NCI-H2081 treated with DMSO at 0.1 percent for 48 hours (cell line): ENCODE measurements at places on chromosomes 6 and 20.

GRCh38 chr20:50193836-50194421 lies 3.3 kb downstream of the CEBPB start:
- no peak for DNase-seq

DNA sequence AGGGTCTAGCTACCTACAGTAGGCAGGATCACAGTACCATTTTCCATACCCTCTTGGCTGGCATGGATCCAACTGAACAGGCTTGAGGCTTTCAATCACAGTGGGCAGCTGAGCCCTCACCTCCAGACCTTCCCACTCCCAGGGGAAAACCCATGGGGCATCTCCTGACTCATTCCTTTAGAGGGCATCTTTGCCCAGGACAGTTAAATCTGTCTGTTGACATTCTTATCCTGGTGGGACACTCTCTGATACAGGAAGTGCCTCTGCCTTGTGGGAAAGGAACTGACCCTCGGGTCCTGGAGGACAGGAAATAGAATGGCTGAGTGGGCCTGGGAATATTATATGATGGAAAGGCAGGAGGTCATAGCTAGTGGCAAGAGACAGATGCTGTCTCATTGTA lies 10.2 kb upstream of the EPB41L1 start:
- no peak for DNase-seq

DNA sequence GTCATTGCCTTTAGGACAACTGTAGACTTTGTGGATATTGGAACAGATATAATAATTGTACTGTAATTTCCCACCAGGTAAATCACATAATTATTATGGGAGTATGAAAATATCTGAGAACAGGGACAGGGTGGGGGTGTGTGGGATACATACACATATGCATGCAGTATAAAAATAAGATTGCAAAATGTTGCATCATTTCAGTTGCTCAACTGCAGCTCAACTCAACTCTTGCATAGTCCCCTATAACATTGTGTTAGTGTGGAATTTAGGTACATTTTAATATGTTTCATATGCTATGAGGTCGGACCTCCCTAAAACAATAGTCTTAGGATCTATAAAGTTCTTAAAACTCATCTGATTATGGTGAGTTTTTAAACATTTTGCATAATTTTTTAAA lies 275.0 kb upstream of the FLRT3 start:
- no peak for DNase-seq

GRCh38 chr6:14118091-14118439 lies 493 bp downstream of the CD83 start:
- no peak for DNase-seq

GRCh38 chr6:7701212-7701834 lies 24.6 kb upstream of the BMP6 start:
- no peak for DNase-seq

DNA sequence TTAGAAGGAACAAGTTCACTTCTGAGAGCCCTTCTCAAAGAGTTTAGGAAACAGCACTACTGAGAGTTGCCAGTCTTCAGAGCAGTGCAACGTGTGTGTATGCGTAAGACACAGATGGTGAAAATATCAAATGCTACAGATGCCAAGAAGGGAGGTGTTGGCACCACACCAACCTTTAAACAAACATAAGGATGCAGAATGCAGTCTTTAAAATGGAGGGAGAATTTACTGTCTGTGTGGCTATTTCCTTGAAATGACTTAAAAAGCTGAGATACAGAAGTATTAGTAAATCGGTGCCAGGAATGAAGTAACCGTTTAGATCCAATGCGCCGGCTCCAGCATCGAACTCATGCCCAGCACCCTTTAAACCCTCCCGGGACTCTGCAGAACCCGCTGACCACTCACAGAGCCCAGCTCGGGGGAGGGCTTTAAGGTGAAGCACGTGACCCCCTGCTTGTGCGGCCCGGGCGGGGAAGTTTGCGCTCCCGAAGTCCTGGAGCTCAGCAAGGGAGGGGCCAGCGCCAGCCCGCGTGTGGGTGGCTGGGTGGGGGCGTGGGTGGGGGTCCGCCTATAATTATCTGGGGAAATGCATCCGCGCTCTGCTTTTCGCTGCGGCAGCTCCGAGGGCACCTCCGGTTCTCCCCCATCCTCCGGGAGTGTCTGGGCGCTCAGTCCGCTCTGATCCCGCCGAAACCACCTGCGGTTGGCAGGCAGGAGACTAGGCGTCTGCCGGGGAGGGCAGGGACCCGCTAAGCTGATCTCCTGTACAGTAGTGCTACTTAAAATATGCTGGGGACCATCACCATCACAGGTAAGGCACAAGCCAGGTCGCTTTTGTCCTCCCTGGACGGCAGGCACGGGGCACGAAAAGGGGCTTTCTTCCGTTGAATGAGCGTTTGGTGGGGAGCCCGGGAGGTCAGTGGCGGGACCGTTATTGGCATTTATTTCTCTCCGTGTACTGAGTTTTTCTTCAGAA lies 66.0 kb downstream of the ZBTB2 start:
- DNase-seq, result no peak

- no peak for DNase-seq
Measured at GRCh38 chr20:19022791-19023448, 189.5 kb upstream of the SLC24A3 start.

- DNase-seq, result no peak
Measured at GRCh38 chr20:63264519-63264918, 8.1 kb upstream of the ARFGAP1 start.

DNA sequence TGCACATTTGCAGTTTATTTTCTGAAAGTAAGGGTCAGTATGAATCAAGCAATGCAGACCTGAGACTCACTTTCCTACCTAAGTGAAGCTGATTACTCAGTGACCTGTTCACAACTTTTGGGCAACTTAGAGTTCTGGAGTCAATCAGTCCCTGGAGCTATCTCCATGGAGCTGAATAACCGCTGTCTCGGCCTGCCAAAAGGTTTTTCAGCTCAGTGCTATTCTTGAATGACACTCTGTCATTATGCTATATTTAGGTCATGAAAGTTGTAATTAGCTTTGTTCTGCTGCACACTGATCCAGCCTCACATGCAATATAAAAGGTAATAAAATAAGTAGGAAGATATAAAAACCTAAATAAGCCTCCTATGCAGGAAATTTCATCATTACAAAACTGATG lies 356.0 kb downstream of the BMP2 start:
- no peak for DNase-seq

DNA sequence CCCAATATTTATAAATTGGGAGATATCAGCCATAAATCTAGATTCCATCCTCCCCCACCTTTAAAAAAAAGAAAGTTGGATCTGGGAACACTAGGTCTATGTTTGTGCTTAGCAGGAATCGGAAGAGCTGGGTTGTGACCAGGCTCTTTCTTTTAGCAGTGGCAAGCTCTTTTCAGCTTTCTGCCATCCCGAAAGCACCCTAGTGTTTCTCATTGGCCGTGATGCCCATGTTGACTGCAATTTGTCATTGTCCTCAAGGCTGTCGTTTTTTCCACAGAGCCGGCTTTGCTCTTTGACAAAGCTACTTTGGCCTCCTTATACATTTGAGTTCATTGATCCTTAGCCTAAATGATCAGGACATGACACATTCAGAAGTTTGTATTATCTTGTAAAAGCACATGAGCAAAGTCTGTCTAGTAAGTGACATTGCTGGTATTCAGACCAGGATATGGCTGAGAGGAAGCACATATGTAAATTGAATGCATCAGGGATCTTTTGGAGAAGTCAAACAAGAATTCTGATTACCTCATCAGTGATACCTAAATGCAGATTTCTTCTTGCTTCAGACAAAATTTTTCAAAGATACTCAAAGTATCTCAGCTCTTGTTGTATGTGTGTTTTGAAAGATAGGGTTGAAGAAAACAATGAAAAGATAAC lies 50.1 kb downstream of the CARMIL1 start:
- DNase-seq, result no peak

GRCh38 chr6:153117986-153118879 lies 12.8 kb downstream of the RGS17 start:
- DNase-seq, result no peak

DNA sequence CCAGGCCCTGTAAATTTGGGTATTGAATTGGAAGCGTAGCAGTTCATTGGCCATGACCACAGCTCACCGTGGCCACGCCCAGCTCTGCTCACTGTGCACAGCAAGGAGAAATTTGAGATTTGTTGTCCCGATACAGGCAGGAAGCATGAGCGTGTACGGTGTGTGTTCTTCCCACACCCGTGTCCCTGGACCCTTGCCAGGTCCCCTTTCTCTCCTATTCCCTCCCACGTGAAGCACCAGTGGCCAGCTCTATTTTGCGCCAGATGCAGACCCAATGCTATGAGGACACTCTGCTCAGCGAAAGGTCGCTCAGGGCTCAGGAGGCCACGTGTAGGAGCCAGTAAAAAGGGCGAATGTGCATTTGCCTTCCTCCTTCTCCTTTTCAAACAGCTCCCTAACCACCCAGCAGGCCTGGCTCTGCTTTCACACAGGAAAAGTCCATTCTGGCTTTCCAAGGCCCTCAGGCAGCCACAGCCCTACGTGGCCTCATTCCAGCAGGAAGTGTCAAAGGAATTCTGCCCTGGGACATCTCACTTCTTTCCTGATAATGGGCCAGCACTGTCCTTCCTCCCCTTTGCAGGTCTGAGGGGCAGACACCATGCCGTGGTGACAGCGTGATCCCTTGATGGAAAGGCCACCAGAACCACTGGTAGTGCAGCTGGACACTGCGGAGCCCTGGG lies 499.2 kb upstream of the CDH4 start:
- no peak for DNase-seq

- DNase-seq, result no peak
Measured at GRCh38 chr6:47168180-47168579, 126.0 kb upstream of the ADGRF1 start.

- DNase-seq, result no peak
Measured at GRCh38 chr20:48203252-48203651, 418.0 kb upstream of the SULF2 start.

DNA sequence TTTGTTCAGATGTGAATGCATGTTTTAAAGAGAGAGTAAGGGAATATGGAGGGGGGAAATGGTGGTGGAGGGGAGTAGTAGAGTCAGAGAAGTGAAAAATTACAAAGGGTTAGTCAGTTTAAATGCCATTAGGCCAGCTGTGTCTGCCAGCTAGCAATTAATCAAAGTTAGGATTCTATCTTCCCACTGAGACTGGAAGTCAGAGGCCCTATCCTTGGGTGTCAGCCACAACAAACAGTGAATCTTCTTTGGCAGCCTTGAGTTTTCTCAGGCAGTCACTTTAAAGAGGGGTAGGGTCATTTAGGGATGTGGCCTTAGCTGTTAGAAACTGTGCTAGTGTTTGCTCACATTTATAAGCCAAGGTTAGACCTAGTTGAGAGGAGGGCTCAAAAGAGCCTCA lies 120.5 kb upstream of the BTBD3 start:
- no peak for DNase-seq

- no peak for DNase-seq
Measured at GRCh38 chr6:89775150-89775549, 44.4 kb downstream of the MDN1 start.

DNA sequence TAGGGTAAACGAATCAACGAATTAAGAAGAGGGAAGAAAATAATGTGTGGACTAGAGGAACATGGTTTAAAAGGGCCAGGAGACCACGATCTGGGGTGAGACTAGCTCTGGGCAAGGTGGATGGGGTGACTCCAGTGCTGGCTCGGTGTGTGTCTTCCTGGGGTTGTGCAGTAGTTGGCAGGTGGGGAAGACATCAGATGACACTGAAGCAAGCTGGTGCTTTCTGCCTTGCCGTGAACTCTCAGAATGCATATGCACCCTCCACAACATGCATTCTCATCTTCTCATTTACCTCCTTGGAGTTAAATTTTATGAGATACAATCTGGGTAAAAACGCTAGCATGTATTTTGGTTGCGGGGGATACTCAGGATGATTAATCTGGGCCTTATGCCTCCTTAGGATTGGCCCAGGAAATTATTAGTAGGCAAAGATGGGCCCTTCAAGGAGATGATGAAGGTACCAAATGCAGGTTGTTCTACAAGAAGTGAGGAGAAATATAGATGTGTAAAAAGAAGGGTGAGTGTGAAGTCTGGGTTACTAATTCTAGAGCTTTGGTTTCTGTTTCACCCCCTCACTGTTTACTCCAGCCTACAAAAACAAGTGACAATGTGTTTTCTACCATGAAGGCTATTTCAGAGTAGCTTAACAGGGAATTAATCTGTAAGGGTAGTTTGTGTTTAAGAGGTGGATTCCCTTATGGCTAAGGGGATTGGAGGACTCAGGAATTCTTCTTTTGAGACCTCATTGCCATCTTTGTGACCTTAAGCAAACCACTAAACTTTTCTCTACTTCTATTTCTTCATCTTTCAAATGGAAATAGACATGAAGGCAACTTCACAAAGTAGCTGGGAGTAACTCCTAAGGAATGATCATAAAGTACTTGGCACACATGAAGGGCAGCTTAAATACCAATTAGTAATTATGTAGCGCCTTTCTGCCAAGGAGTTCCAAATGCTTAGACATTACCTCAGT lies 71.0 kb upstream of the SUPT3H start:
- no peak for DNase-seq

GRCh38 chr6:127539272-127539671 lies 20.1 kb upstream of the MTCL3 start:
- no peak for DNase-seq

- DNase-seq, result no peak
Measured at GRCh38 chr6:127902933-127903332, 2.1 kb upstream of the THEMIS start.

- no peak for DNase-seq
Measured at GRCh38 chr6:71333697-71334096, 45.1 kb downstream of the OGFRL1 start.

- no peak for DNase-seq
Measured at GRCh38 chr20:56376331-56376730, 15.7 kb downstream of the AURKA start.
